ENCODE measurements at places on chromosomes 4 and X.

- DNase-seq: no peak
Observed at GRCh38 chr4:40662962-40663604, 33.4 kb upstream of the RBM47 start.

GRCh38 chrX:56499372-56499771 lies 64.1 kb upstream of the UBQLN2 start:
- no peak for DNase-seq

DNA sequence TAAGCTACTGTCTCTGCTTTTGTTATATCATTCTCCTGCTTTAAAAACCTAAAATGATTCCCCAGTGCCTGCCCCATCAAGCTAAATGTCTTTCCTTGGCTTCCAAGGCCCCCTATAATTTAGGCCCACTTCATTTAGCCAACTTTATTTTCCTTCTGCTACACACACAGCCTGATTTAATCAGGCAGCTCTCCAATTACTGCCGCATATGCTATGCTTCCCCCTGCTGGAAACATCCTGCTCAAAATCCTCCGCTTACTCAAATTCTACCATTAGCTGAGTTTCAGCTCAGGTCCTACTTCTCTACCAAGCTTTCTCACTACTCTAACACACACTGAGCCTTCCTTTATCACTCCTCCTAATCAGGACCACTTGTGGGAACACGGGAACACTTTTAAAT lies 17.0 kb downstream of the LAMP2 start:
- no peak for DNase-seq

DNA sequence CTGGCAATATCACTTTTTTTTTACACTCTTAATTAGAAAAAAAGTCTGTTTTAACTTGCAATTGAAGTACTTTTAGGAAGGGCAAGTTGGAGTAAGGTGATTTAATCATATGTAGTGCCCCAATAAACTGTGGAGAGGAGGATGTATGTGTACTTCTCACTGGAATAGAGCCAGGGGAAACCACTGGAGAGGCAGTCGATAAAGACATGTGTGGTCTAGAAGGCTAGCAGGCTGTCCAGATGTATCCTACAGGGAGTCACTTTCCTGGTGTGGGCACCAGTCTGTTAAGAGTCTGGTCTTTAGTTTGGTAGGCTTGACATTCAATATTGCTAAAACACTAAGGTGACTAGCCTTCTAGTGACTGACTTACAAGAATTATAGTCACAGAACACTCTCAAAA lies 9.6 kb upstream of the SGMS2 start:
- no peak for DNase-seq
